ENCODE measurements at places on chromosomes 1 and 21.

- no peak for DNase-seq
Measured at GRCh38 chr1:175498002-175498401, 245.4 kb downstream of the TNR start.

- DNase-seq = no peak
Measured at GRCh38 chr1:91007827-91008226, 14.0 kb downstream of the ZNF644 start.

GRCh38 chr1:230140221-230141020 lies 73.4 kb downstream of the GALNT2 start:
- no peak for DNase-seq

- no peak for DNase-seq
Measured at GRCh38 chr1:10687251-10687651, 109.2 kb downstream of the CASZ1 start.

DNA sequence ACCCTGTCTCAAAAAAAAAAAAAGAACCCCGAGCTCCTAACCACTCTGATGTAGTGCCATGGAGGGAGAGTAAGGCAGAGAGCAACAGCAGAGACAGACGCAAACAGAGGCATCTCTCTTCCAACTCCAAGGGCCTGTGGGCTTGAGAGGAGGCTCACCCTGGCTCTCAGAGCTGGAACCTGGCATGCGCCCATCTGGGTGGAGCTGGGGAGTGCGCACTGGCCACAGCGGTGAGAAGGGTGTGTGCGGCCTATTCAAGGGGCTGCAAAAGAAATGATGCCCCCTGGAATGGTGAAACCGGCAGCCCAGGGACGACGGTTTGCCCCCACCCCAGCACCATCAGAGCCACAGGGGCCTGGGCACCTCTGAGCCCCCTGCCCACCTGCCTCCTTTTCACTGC lies 17.6 kb downstream of the COL8A2 start:
- no peak for DNase-seq

GRCh38 chr21:37017951-37018679 lies 11.6 kb downstream of the RIPPLY3 start:
- no peak for DNase-seq

GRCh38 chr1:205944525-205944924 lies 1.3 kb upstream of the SLC26A9 start:
- DNase-seq = no peak

DNA sequence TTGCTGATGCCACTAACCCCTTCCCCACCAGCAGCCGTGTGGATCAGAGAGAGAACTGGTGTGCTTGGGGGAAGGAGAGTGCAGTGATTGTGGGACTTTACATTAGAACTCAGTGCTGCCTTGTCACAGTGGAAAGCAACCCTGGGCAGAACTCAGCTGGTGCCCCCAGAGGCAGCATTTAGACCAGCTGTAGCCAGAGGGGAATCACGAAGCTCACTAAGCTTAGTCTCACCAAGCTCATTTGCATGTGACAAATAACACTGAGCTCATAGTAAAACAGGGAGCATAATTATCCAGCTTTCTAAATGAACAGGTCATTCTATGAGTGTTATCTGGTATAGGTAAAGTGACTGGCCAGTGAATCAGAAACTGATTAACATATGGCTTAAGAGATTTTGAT lies 9.8 kb upstream of the SMAP2 start:
- DNase-seq = no peak

GRCh38 chr1:248847181-248847955 lies 9.3 kb downstream of the ZNF672 start:
- DNase-seq = no peak

DNA sequence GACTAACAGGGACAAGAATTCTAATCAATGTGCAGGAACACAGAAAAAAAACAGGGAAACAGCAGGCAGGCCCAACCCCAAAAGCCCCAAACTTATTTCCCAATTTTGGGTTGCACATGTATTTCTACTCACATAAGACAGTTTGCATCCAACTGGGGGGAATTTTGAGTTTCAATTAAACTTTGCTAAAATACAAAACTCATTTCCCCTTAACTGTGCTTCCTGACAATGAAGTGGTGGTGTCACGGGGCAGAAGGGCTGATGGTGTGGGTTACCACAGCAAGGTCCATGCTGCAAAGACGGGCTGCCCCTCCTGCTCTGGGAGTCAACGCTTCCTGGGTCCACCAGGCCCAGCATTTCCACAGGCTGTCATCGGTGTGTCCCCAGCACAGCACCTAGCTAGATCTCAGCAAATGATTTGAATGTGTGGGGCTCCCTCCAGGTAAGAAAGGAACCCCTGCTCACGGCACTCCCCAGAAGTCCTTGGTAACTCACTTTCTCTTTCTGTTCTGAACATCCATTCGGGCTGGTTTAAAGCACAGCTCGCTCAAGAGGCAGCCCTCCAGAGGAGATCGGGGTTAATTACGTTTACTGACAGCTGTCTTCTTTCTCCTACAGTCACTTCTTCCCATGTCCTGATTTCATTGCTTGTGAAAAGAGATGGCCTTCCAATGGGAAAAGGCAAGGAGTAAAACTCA lies 27.4 kb downstream of the HIVEP3 start:
- DNase-seq = peak; percentile 68

DNA sequence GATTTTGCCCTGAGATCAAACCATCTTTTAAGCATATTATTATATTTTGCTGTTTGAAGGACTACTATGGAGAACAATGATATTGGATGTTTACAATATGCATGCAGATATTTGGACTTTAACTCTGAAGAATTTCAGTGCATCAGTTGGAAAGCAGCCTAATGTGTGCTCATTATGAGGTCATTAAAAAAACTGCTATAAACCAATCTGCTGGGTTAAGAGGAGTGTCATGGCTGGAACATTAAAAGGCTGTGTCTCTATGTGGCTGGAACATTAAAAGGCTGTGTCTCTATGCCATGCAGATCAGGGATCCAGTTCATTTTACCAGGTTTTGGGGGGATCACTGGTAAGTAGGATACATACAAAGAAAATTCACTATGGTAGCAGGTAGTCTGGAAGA lies 77.6 kb downstream of the SPATA46 start:
- no peak for DNase-seq

GRCh38 chr1:192386051-192386650 lies 69.4 kb downstream of the RGS21 start:
- DNase-seq = no peak

GRCh38 chr21:26849428-26850115 lies 4.4 kb upstream of the ADAMTS1 start:
- no peak for DNase-seq

- DNase-seq = no peak
Measured at GRCh38 chr21:30306884-30307283, 13.2 kb downstream of the KRTAP26-1 start.

DNA sequence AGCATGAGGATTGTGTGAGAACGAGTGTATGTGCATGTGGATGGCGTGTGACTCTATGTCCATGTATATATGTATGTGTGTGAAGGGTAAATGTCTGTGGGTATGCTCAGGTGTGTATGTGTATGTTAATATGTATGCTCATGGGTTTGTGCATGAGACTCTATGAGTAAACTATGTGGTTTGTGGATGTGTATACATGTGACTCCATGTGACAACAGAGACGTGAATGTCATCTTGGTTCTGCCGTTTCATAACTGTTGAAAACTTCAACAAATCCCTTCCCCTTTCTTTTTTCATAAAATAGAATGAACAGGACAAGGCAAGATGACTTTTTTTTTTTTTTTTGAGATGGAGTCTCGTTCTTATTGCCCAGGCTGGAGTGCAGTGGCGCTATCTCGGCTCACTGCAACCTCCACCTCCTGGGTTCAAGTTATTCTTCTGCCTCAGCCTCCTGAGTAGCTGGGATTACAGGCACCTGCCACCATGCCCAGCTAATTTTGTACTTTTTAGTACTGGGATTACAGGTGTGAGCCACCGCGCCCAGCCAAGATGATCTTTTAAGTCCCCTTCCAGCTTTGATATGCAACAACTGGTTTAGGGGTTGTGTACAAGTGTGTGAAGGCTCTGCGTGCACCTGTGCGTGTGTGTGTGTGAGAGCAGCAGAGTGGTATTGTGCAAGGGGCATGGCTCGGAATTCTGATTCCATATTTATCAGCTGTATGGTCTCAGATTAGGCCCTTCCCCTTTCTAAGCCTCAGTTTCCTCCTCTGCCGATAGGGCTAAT lies 106.3 kb downstream of the EBNA1BP2 start:
- no peak for DNase-seq

- DNase-seq = peak; percentile 53
Measured at GRCh38 chr1:151282883-151283725, 1.0 kb downstream of the ZNF687 start.

DNA sequence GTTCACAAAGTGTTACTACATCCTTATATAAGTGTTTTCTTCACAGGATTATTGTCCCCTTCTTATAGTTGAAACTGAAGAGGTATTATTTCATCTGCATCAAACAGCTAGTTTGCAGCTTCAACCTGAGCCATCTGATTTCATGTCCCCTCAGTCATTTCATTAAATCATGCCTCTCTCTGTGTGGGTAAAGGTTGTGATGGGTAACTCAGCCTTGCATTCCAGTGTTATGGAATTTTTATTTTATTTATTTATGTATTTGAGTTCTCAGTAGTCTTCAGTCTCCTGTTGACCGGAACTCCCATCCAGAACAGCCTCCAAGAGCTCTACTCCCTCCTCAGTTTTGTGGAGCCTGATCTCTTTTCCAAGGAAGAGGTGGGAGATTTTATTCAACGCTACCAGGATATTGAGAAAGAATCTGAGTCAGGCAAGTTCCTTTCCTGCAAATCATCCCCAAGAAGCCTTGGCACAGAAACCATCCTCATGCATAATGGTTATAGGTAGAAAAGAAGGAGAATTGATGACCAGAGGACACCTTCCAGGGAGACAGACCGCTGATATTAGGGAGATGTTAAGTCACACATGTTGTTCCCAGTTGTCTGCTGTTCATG lies 21.8 kb downstream of the CHD1L start:
- no peak for DNase-seq

DNA sequence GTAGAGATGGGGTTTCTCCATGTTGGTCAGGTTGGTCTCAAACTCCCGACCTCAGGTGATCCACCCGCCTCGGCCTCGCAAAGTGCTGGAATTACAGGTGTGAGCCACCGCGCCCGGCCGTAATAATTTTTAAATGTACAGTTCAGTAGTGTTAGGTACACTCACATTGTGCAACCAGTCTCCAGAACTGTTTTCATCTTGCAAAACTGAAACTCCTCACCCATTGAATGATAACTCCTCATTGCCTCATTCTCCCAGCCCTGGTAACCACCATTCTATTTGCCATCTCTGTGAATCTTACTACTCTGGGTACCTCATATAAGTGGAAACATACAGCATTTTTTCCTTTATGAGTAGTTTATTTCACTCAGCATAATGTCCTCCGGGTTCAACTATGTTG lies 3.4 kb downstream of the NLRP3 start:
- no peak for DNase-seq

DNA sequence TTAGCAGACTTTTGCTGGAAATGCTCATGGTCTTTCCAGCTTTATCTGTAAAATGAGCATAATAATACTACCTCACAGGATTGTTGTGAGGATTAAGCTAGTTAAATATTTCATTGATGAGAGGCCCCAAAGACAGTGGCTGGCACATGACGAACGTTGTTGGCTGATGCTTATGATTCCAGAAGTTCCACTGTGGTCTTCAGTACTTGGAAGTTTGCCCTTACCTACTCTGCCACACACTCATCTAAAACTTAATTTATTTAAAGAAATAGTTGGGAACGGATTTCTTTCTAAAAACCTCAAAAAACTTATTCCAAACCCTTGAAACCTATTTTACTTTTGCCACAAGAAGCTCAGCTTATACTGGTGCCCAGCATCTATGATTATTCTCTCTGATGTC lies 170.7 kb downstream of the DHRS3 start:
- DNase-seq = no peak

- DNase-seq = no peak
Measured at GRCh38 chr1:229696385-229696784, 70.3 kb downstream of the URB2 start.

- no peak for DNase-seq
Measured at GRCh38 chr1:187645651-187646050, 816.9 kb downstream of the PLA2G4A start.
